ENCODE measurements at places on chromosomes 6 and 20. TPM values are rescaled to one million over a fixed set of nuclear protein-coding genes. Genes with fewer than 3 reads are reported as not detected.
A peak's percentile ranks its signal among the peaks of the same experiment; 100 is the strongest.

The GNMT gene
- 9.8 TPM for total RNA-seq

DNA sequence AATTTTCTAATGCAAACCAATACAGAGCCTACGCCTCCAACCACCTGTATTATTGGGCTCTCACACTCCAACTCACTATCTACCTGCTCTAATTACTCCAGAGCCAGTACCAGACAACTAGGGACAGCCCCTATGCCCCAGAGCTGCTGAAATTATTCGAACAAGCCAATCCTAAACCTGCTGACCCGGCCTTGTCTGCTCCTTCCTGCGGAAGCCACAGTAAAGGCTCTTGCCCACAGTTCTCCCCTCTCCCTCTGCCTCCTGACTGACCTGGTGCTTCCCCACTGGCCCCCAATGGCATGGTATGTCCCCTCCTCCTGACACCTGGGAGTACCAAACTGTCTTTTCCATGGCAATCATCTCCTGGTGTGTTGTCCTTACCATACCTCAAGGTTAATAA, 4.1 kb upstream of the TOX2 start:
- no peak for DNase-seq

The ESR1 gene
- total RNA-seq = 1.5 TPM

- no peak for DNase-seq
These were observed 167.1 kb downstream of the LAMA2 start for GRCh38 chr6:129050086-129050485.

The MAS1 gene
- total RNA-seq = not detected

DNA sequence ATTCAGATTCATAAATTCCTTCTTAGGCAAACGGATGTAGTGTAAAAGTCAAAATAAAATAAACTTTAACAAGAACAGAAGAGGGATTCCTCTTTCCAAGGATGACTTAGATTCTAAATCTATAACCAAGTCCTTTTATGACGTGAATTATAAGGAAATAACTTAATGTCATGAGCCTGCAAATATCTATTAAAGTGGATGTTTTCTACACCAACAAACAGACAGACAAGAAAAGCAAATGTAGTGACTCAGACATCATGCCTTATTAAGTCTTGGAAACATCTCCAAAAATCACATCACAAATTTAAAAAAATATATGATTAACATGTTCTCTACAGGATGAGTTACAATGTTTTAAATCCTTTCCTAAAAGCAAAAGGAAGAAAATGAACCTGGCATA, 397.1 kb downstream of the ESR1 start:
- no peak for DNase-seq

GRCh38 chr6:145802141-145802540, 12.5 kb downstream of the FBXO30 start:
- no peak for DNase-seq

GRCh38 chr6:145278163-145278807, 457.0 kb downstream of the EPM2A start:
- DNase-seq = no peak

The EDN3 gene
- total RNA-seq = not detected

The ACSS2 gene
- 95.7 TPM for total RNA-seq

DNA sequence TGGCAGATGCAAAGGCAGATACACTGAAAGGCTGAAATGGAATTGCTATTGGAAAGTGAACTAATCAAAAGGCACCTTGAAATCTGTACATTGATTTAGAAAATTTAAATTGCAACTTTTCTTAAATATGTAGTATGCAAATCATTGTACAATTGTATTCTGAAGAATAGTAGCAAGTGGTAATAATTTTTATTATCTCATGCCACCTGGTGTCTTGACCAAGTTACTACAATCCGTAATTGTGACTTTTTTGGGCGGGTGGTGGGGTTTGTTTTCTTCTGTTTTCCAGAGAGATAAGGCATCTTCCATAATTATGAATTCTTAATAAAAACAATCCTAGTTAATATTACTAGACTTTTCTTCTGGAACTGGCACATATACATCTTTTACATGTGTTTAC, 12.5 kb upstream of the BCKDHB start:
- no peak for DNase-seq

- no peak for DNase-seq
These were observed 312.6 kb downstream of the ADGRB3 start for GRCh38 chr6:68947721-68948120.

- no peak for DNase-seq
These were observed 45.2 kb downstream of the RANBP9 start for GRCh38 chr6:13666194-13667105.

The EDEM2 gene
- total RNA-seq = 22.1 TPM

The TFAP2A gene
- total RNA-seq = 0.67 TPM

DNA sequence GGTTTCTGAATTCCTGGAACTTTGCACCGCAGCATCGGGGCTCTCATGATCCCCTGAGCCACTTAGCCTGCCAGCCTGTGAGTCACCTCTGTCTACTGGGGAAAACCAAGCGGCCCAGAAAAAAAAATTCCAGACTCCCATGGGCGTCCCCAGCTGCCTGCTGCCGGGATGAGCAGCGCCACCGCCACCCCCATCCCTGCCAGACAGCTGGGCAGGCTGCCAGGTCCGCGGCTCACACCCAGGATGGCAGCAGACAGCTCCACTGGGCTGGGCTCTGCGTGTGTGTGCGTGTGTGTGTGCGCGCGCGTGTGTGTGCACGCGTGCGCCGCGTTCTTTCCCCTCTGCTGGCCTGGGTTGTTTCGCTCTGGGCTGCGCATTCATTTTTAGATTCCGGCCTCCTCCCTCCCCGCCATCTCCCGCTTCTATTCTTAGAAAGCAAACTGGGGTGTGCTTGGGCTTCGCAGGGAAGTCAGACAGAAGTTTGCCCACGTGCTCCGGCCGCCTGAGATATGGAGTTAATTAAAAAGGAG, 38.9 kb upstream of the PMEPA1 start:
- DNase-seq = peak; percentile 88

GRCh38 chr6:121886223-121886830, 450.9 kb downstream of the GJA1 start:
- no peak for DNase-seq

- DNase-seq = no peak
These were observed 12.4 kb upstream of the DEFB118 start for GRCh38 chr20:31355981-31356380.

The GTSF1L gene
- total RNA-seq = not detected

The COL9A3 gene
- 1.8 TPM for total RNA-seq

The ADGRF5 gene
- total RNA-seq = 27.3 TPM

DNA sequence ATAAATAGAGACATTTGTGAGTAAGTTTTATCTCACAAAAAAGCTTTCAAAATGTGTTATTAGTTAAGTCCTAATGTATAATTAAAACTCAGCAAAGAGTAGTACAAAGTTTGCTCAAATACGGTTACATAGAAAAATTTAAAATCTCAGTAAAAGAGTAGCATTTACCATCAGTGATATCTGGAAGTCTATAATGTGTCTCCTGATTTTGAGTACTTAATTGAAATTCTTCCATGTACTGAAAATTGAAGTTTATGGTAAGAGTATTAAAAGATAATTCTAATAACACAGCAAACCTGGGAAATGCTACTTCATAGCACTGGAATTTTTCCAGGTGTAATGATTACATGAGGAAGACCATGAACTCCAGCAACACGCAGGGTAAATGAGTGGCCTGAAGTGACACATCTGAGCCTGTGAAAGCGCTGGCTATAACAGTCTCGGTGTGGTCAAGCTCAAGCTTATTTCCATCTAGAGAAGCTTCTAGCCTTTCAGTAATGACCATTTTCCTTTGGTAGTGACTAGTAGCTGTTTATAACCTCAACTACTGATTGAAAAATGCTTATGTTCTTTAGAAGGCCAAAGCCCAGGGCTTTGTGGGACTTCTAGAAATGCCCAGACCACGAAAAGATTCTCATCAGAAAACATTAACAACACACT, 203.2 kb downstream of the ISM1 start:
- DNase-seq = no peak

DNA sequence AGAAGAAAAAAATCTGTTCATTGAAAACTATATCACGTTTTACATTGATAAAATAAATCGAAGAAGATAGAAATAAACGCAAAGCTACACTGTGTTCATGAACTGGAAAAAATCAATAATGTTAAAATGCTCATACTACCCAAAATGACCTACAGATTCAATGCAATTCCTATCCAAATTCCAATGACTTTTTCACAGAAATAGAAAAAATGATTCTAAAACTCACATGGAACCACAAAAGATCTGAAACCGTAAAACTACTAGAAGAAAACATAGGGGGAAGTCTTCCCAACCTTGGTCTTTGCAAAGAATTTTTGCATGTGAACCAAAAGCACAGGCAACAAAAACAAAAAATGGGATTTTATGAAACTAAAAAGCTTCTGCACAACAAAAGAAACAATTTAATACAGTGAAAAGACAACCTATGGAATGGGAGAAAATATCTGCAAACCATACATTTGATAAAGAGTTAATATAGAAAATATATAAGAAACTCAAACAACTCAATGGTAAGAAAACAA, 33.9 kb upstream of the ULBP3 start:
- DNase-seq = no peak

- no peak for DNase-seq
These were observed 18.3 kb downstream of the VAPB start for GRCh38 chr20:58407201-58407873.

DNA sequence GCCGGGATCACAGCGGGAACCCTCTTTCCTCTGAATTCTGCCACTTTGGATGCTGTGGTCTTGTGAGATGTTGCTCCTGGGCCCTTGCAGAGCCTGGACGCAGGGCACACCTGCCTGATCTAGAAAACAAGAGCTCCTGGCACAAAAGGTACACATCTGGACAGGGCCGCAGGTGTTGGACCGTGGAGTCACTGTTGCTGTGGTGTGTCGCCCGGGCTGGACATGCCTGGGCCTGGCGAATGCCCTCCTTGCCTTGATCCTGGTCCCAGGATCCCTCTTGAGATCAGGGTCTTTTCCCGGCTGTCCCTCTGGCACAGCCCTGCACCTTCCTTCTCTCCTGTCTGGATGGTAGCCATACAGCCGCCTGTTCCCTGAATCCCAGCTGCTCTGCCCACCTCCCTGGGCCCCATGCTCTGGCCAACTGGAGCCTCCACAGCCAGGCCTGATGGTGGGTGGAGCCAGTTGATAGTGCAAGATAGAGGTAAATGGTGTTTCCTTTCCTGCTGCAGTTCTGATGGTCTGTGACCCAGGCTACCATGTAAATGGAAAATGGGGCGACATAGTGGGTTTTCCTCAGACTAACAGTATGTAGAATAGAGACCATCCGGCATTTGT, 5.0 kb downstream of the FOXP4 start:
- DNase-seq = no peak

Measured in heart left ventricle (tissue), 16 donors.